A549 treated with CORT108297 at 1 μM for 4 hours (cell line): ENCODE measurements at places on chromosomes 4 and X. TPM values are rescaled to one million over a fixed set of nuclear protein-coding genes. Genes with fewer than 3 reads are reported as not detected.

Gene TEX13D
- not detected in 5 replicates for total RNA-seq

Gene MAGEA4
- total RNA-seq, result not detected in 5 replicates

Gene CITED1
- 0.80 to 2.0 TPM (median 1.7 TPM) in 5 replicates for total RNA-seq

Gene PLAC1
- 0.25 to 0.80 TPM (median 0.53 TPM) in 5 replicates for total RNA-seq

Gene C4orf54
- not detected in 5 replicates for total RNA-seq
